Transverse colon (tissue), 4 donors: ENCODE measurements at places on chromosomes 1 and 21. TPM values are rescaled to one million over a fixed set of nuclear protein-coding genes. Genes with fewer than 3 reads are reported as not detected.

- no peak for DNase-seq
These were observed 631 bp upstream of the KRTAP10-9 start for GRCh38 chr21:44626262-44626661.

- no peak for DNase-seq
These were observed 10.9 kb downstream of the SMAP2 start for GRCh38 chr1:40384413-40384762.

The FMO1 gene
- not detected for total RNA-seq

DNA sequence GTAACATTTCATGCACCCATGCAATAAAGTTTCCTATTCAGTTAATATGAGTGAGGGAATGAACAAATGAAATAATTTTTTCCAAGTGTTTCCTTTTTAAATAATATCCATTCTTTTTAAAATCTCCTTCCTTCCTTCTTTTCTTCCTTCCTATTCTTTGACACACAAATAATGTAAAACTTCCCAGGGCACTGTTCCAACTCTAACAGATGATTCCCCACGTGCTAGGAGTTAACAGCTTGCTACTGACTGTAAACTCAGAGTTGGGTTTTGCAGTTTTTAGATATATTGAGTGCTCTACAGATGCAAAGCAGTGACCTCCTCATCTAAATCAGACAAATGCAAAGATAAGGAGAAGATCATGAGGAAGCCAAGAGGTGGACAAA is 54.0 kb upstream of the POU2F1 start:
- DNase-seq, result peak; percentile 25

The PTPN14 gene
- 7.5 TPM for total RNA-seq

The CD48 gene
- 17.6 TPM for total RNA-seq

DNA sequence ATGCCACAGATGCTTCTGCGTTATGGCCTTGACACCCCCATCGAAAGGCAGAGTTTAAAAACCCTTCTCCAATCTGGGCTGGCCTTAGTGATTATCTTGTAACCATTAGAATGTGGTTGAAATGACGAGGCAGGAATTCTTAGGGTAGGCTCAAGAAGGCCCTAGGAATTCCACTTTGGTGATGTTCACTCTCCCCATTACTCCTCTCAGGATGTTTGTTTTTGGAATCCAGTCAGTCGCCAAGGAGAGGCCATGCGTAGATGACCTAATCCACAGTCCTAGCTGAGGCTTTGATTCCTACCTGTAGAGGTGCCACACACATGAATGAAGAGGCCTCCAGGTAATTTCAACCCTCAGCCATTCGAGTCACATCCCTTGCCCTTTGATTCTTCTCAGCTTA is 318.2 kb downstream of the NEGR1 start:
- DNase-seq, result no peak

The MPL gene
- total RNA-seq, result not detected

The MYOG gene
- total RNA-seq, result not detected

The PIGK gene
- total RNA-seq, result 14.1 TPM

DNA sequence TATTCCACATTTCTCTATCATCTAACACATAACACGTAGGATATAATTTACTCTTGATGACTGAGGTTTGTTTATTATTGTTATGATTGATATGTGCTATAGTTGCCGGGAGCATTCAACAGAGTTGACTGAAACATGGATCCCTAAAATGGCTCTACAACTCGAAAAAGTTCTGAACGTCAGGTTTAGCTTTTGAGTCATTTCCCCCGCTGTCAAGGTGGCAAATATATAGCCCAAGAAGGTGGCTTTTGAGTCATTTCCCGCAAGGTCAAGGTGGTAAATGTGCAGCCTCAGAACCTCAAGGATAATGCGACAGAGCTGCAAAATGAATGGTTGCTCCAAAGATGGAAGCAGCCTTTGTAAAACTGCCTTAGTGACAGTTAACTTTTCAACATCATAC is 104.0 kb downstream of the NIBAN1 start:
- no peak for DNase-seq

The OXCT2 gene
- total RNA-seq, result 0.40 TPM

The S100PBP gene
- 32.1 TPM for total RNA-seq

- peak; percentile 61 for DNase-seq
These were observed 26.8 kb downstream of the PTTG1IP start for GRCh38 chr21:44846485-44847260.

The INSRR gene
- not detected for total RNA-seq

The TSPAN1 gene
- total RNA-seq, result 1,657 TPM

DNA sequence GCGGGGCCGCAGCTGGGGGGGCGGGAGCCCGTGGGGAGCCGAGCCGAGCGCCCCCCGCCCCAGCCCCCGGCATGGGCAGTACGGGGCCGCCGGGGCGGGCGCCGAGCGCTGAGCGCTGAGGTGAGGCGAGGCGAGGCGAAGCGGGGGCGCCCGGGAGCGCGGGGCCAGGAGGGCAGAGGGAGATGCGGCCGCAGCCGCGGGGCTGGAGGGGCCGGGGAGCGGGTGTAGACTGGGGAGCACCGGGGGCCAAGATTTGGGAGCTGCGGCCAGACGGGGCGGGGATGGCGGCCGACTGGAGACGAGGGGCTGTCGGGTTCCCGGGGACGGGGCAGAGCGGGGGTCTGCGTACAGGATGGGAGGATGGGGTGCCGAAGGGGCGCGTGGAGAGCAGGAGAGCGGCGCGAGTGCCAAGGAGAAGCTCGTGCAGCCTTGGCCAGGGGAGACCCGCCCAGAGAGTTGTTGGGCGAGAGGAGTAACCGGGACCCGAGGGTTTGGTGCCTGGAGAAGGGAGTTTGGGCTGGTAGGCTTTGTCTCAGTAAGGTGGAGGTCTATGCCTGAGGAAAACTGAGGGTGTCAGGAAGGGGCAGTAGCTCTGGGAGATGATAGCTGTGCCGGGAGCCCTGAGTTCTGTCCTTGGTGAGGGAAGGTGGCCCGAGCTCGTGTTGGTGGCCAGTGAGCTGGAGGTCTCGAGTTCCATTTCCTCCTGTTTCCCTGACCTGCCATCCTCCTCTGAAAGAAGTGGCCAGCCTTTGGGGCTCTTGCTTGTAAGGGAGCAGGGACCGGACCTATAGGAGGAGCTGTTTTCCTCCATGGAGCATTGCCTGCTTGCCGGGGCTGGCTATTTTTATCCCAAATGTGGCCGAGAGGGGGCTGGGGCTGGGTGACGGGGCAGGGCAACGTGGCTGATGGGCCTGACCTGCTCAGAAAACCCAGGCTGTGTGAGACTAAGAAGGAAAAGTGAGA is 539 bp downstream of the ATP8B2 start:
- DNase-seq, result peak; percentile 64

The FCAMR gene
- total RNA-seq, result 2.4 TPM

The B3GALT5 gene
- total RNA-seq, result 81.9 TPM

GRCh38 chr1:46102769-46103476 is 29.5 kb downstream of the PIK3R3 start:
- no peak for DNase-seq

DNA sequence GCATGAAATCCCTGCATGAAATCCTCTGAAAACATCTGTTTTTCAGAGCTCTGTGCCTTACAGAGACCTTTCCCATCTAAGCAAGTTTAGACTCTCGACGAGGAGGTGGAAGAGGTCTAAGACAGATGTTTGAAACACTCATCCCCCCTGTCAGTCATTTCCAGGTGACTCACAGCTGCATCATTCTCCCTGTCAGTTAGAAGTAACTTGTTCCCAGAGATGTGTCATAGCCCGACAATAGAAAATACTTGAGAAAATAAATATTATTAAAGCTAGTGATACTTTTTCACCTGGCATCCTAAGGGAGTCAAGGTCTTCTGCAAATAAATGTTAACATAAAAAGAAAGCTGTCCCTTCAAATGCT is 41.6 kb upstream of the SEC16B start:
- no peak for DNase-seq

DNA sequence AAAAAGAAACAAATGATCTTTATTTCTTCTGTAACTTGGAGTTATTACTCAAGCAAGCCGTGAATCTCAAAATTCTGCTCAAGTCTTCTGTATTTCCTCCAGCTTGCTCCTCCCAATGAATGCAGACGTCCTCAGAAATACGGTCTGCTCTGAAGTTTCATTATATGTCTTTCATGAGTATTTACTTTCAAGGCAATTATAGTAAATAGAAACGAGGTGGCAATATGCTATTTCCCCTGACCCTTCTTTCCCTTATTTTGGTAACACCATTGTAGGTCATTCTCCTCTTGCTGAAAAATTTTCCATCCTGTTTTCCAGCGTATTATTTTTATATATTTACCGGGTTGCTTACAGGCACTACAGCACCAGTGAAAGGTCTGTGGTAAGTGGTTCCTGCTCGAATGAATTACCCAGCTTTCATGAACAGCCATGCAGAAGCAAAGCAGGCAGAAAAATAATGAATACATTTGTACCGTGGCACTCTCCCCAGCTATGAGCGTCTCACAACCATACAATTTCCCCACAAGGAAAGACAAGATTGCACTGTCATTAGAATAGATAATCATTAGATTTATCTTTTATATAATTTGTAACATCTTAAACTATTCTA is 350.9 kb upstream of the PKN2 start:
- DNase-seq, result no peak

The IL19 gene
- not detected for total RNA-seq

The HEYL gene
- total RNA-seq, result 1.2 TPM

DNA sequence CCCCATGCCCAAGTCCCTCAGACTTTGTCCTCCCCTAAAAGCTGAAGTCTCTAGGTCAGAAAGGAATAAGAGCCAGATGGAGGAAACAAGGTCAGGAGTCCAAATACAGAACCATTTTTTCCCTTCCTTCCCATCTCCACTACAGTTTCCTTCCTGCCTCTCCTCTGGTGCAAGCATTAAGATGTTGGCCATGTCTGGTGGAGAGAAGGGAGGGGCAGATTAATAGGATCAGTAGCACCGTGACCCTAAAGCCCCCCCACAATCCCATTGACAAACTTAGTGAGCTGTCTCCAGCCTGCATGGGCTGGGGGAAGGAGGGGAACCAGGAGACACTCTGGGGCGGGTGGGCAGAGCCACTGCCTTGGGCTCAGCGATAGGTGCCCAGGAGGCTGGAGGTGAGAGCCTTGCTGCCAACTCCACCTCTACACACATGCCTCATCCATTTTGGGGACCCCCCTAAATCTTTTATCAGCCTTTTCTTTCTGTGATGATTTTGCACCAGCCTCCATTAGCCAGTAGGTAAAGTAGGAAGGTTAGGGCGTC is 59.8 kb downstream of the RHBG start:
- no peak for DNase-seq

DNA sequence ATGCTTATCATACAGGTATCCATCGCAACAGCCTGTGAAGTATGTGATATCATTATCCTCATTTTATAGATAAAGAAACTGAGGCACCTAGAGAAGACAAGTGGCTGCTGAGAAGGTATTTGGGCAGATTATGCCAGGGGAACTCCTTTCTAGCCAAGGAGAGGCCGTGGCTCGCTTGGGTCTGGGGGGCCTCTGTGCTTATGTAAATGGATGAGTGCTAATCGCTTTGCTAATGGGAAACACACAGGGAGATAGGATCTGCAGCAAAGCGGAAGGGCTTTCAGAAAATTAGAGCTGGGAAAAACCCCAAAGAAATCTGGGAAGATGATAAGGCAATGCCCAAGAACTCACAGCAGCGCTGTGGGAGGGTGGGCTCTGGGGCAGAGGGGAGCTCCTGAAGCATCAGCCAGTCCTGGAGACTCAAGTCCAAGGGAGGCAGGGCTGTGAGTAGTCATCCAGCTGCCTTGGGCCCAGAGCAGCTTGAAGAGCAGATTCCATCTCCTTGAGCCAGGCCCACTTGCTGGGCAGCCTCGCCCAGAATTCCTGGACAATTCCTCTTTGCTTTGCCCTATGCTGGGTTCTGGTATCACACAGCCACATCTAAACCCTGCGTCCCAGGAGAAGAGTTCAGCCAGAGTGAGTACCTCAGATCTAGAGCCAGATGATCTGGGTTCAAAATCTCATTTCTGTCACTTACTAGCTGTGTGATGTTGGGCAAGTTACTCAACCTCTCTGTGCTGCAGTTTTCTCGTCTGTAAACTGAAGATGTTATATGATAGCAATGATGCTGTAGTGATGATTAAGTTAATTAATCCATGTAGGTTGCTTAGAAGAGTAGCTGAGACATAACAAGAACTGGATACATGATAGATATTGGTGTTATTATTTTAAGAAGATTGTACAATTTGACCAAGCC is 36.7 kb downstream of the FOXD2 start:
- no peak for DNase-seq

- no peak for DNase-seq
These were observed 1.6 kb upstream of the EGLN1 start for GRCh38 chr1:231423648-231424047.

DNA sequence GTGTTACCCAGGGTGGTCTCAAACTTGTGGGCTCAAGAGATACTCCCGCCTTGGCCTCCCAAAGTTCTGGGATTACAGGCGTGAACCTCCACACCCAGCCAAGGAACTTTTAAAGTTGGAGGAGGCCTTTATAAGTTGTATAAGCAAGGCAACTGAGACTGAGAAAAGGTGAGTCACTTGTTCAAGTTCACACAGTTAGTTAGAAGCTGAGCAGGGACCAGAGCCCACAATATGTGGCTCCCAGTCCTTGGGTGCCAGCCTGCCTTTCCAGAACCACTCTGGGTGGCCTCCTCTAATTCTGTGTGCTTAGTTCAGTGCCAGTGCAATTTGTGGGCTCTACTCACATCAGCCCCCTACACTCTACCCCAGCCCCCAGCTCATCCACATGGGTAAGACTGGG is 3.7 kb downstream of the RAB25 start:
- no peak for DNase-seq

- DNase-seq, result no peak
These were observed 43.8 kb downstream of the SLC37A1 start for GRCh38 chr21:42557420-42557819.

GRCh38 chr21:22250355-22250754 is 1252.1 kb downstream of the NCAM2 start:
- DNase-seq, result no peak
